CD4-positive, alpha-beta memory T cell (primary cell): ENCODE measurements at places on chromosomes 3 and 15.

DNA sequence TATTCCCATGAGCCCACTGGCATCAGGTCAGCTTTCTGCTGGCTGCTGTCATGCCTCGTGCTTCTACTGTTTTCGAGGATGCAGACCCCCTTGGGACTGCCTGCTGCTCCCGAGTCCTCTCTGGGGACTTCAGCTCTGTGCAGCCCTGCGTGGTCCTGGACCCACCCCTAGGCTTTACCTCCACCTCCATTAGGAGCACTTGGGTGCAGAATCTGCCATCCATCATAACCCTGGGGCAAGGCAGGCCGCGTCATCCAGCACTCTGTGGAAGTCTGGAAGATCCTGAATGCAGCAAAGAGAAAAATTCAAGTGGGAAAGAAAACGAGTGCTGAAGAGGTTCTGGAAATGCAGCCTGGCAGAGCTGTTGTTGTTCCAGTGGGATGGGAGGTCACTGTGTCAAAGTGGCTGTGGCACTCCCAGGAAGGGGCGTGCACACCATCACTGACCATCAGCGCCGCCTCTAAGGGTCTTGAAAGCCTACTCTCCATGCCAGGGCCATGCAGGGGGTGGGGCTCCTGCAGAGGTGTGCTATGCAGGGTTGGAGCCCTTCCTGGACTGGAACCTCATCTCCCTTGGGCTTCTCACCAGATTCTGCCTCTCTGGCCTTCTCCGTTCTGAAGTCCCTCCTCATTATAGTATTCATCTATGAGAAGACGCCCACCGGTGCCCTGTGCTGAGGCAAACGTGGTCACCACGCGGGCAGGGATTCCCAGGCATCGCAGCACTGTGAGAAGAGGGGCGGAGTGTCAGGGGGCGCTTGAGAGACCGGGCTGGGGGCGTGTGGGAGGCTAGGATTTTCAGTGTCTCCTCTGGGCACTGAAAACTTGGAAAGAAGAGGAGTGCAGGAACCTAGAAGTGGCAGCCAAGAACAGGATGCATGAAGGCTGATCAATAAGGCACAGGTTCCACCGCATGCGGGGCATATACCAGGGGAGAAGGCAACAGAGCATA is 12.5 kb downstream of the EPB42 start:
- DNase-seq, result no peak

DNA sequence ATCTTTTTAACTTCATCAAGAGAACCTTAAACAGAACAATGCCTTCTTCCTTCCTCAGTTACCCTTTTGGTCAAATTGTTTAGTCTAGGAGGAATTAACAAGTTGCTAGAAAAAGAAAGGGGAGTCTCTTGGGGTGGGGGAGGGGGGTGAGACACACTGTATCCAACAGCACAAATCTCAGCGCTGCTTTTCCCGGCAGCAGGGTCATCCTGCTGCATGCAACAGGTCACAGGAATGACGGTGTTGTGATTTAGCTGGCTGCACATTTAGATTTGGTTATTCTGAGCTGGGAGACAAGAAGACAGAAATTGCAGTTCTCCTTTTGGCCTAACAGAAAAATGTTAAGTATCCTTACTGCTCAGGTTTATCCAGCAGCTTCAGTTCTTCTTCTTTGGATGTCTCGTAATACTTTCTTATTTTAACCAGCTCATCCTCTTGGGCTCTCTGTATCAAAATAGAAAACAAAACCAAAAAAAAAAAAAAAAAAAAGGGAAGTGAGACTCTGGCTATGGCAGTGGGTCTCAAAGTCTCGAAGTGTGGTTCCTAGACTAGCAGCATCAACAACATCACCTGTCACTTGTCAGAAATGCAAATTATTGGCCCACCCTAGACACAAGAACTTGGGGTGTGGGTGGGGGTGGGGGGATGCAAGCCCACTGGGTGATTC is 190.5 kb downstream of the GREM1 start:
- DNase-seq, result no peak

DNA sequence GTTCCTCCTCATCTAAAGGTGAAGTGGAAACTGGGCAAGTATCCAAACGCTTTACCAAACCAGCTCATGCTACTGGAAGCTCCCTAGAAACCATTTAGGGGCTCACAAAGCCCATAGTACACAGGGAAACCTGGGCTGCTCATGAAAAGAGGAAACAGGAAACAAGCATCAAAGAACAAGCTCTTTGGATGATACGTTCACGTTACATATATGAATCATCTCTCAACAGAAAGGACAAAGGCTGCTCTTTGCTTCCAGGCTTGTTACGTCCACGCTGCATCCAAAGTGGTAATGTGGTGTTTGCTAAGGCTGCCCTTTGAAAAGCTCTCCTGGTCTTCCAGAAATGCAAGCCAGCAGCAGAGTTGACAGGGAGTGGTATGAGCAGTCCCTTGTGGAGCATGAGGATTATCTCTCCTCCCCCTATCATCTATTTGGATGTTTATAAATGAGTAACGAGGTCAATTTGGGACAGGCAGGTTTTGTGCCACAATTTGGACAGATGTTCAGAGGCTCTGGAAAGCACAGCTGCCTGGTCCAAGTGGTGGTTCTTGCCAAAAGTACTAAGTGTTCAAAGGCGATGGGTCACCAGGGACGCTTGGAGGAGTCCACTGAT is 98.0 kb upstream of the RORA start:
- no peak for DNase-seq

GRCh38 chr3:89221924-89222323 is 114.5 kb downstream of the EPHA3 start:
- DNase-seq, result no peak

DNA sequence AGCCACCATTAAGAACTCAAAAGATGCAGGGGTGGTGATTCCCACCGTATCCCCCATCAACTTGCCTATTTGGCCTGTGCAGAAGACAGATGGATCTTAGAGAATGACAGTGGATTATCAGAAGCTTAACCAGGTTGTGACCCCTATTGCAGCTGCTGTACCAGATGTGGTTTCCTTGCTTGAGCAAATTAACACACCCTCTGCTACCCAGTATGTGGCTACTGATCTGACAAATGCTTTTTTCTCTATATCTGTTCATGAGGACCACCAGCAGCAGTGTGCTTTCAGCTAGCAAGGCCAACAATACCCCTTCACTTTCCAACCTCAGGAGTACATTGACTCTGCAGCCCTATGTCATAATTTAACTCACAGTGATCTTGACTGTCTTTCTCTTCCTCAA is 8.6 kb upstream of the MCF2L2 start:
- no peak for DNase-seq

DNA sequence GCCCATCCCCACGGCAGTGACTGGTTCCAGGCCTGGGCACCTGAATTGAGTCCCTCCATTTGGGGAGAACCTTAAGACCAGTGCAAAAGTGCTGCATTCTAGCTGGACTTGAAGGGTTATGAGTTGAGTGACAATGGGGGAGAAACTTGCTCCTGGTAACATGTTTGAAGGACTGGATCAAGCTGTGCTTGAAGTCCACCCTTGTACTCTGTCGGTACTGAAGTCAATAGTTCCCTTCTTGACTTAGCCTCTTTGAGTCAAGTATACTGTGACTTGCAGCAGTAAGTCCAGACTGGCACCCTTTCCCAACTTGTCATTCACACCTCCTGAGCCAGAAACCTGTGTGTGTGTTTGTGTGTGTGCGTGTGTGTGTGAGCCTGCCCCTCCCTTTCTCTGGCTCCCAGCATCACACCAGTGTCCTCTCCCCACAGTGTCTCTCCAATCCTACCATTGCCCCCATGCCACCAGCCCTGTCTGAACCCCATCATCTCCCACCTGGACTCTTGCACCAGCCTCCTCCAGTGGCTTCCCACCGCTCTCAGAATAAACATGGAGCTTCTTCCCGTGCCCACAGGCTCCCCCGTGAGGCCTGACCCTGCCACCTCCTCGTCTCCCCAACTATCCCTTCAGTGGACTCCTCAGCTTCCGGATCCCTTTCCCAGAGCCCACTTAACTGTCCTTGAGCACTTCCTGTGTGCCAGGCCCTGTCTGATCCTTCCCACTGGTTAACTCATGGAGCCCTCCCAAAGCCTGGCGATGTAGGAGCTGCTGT is 10.2 kb upstream of the FBLN2 start:
- DNase-seq, result no peak

DNA sequence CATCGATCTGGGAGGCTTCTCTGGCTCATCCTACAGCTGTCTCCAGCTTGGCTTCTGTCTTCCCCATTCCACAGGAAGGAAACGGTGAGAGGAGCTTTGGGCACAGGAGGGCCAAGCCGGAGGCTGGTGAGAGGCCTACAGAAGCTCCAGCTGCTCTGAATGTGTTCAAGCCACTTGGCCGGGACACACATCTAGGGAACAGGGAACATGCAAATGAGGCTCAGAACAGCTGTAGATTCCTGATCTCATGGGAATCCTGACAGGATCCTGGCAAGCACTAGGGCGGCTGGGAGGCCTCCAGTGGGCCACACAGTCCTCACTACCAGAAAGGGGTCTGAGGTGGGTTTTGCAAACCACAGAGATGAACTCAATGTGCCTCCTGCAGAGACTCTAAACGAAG is 13.7 kb downstream of the SEMA5B start:
- no peak for DNase-seq

DNA sequence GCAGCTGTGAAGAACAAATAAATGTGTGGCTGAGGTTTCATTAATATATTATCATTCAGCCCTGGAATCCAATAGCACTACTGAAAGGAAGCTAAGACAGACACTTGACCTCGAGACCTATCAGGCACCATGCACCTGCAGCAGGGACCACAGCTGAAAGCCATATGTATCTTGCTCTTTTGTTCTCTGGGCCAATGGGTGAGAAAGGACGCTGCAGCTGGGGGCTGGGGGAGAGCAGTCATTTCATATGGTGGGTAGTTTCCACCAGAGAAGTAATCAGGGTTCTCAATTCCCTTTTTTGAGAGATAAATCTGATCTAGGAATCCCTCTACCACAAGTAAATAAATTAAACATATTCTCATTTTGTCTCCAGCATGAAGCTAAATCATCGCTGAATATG is 225.6 kb upstream of the STRIT1 start:
- no peak for DNase-seq

DNA sequence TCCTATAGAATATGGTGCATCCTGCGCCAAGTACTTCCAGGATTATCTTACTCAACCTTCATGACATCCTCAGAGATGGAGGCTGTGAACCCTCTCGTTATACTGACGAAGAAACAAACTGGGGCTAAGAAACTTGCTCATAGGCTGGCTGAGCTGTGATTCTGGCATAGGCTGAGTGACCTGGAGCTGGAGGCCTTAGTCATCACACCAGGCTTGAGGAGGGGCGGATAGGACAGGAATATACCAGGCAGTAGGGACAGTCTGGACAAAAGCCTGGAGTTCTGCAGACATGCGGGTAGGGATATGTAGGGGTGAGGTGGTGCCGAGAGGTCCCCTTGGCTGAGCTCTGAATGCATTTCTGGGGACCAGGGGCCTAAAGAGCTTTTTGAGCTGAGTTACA is 18.1 kb downstream of the HEMK1 start:
- no peak for DNase-seq

DNA sequence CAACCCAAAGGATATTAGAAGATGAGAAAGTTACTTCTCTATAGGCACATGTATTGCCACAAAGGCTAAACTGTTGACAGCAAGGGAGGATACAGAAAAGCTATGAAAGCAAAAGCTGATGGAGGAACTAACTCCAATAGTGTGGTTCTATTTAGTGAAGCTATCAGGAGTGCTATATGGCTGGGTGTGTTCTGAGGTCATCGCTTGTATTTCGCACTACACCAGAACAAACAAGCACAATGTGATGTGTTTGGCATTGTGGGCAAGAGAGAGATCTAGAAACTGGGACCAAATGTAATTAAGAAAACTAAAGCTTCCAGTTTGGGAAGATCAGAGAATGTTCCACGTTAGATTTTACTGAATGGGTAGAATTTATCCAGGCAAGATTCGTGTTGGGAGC is 220.4 kb upstream of the UMPS start:
- no peak for DNase-seq

GRCh38 chr3:94311651-94312050 is 248.8 kb downstream of the NSUN3 start:
- no peak for DNase-seq

DNA sequence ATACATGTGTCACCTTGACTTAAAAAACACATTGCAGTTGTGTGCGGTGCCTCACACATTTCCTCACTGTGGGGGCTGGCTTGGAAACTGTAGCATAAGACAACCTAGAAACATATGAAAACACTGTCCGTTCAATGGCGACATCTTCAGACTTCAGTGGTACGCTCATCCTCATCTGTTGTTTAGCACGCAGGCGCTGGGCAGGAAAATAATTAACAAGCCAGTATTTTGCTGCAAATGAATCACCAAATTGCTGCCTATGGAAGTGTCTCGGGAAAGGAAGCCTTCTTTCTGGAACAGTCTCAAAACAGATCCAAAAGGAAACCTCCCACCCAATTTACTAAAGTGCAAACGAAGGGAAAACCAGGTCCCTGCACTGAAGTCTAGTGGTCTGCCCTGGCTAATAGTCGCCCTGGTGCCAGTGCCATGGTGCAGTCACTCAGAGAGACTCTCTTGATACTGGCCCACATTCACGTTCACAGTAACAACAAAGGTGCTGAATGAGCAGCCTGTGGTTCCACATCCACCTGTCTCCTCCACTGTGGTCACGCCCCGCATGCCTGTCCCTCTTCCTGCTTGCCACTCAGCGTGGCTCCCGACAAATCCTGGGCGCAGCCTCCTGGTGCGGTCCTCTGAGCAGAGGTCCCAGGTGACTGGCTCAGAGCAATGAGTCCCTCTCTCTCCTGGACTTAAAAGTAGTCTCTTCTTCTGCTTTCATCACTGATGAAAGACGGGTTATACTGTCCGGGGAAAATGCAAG is 35.6 kb upstream of the MUC13 start:
- no peak for DNase-seq

DNA sequence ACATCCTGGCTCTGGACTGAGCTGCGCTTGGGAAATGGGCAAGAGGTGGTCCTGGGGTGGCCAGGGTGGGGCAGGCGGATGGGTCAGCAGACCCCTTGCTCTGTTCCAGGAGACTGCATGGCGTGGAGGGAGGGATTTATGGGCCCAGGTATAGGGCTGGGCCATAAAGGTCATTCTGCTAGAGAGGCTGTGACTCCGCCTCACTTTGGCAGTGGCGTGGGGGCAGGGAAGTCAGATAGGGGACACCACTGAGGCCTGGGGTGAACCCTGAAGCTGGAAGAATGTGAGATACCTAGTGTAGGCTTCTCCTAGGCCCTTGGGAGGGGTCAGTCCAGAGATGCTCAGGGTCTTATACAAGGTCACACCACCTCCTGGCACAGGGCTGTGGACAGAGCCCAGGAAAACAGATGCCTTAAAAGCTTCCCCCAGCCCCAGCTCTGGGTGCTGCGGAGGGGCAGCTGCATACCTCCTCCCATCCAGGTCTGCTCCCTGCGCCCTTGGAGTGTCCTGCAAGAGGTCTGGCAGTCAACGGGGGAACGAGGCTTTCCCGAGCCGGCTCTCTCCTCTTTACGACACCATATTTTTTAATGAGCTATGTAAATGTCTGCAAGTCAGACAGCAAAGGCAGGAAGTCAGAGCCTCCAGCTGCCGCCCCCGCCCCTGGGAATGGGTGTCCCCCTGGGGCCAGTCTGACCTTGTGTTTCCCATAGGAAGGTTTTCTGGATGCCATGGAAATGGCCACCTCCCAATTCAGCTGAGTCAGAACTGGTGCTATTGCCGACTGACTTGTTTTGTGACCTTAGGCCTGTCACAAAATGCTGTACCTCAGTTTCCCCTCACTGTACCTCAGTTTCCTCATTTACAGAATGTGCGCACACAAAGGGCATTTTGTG is 26.3 kb downstream of the LINGO1 start:
- no peak for DNase-seq
